ENCODE measurements at places on chromosomes 1 and 21.
A peak's percentile ranks its signal among the peaks of the same experiment; 100 is the strongest.

DNA sequence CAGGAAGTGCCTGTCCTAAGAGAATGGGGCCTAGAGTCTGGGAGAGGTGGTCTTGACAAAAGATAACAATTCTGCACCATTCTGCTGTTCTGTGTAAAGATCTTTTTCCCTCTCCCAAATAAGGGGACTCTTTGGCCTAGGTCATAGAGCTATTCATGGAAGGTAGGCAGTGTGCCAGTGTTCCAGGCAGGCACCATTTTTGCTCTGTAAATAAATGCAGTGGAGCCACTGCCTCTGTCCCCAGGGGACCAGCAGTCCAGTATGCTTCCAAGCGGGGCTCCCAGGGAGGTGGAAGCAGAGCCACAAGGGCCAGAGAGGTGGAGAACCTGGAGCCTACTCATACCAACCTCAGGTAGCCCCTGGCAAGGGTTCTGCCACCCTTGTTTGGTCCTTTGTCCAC lies 25.9 kb downstream of the KCNA2 start:
- no peak for DNase-seq

GRCh38 chr1:116066868-116067565 lies 44.2 kb upstream of the MAB21L3 start:
- no peak for DNase-seq

- DNase-seq, result peak; percentile 77
Observed at GRCh38 chr1:226109829-226110248, 47.3 kb downstream of the H3-3A start.

- no peak for DNase-seq
Observed at GRCh38 chr1:205261946-205262691, 34.4 kb downstream of the TMCC2 start.

- DNase-seq, result no peak
Observed at GRCh38 chr21:46361176-46361575, 37.2 kb downstream of the PCNT start.

DNA sequence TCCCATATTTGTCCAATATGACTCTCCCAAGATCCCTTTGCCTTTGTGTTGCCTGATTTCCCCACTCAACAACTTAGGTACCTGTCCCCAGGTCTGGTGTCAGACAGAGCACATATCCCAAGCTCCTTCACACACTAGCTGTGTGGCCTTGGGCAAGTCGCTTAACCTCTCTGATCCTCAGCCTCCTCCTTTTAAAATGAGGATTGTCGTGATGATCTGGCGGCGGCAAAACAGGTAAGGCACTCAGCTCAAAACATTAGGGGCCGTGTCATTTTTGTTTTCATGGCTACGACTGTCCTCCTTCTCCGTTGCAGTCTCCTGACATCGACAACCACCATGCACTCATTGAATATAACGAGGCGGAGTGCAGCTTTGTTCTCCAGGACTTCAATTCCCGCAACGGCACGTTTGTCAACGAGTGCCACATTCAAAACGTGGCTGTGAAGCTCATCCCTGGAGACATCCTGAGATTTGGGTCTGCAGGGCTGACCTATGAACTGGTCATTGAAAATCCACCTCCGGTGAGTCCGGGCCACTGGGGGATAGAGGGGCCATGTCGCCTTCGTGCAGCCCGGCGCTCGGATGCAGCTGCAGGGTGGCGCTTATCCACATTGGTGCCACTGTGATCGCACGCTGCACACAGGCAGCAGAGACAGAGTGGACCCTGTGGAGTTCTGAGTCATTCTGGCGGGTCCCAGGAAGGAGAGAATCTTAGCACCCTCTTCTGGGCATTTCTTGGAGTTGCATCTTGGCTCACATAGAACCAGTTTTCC lies 25.2 kb downstream of the FHAD1 start:
- peak; percentile 37 for DNase-seq

DNA sequence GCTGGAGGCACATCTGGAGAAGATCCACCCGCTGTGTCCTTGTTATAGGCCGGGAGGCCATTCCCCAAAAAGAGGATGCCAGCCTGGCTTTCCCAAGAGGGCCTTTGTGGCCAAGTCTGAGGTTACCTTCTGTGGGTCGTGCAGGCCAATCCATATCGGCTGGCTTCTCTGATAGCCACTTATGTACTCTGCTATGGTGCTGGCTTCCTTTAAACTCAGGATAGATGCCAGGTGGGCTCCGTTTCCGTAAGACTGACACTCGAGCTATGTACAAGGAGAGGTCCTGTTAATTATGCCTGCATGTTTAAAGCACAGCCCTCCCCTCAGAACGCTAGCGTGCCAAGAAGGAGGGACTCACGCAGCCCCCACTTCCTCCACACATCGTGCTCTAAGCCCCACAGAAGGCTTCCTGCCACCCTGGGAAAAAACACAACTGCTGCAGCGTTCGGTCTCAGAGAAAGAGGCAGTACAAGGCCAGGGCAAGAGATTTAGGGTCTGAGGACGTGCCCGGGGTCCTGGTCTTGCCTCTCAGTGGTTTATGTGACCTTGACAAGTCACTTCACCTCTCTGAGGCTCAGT lies 11.6 kb downstream of the REG4 start:
- no peak for DNase-seq

Measured in CD4-positive, alpha-beta T cell treated with Interleukin-4 for 4 hours (primary cell).